Common myeloid progenitor, CD34-positive (primary cell): ENCODE measurements at places on chromosomes 7 and 10.

DNA sequence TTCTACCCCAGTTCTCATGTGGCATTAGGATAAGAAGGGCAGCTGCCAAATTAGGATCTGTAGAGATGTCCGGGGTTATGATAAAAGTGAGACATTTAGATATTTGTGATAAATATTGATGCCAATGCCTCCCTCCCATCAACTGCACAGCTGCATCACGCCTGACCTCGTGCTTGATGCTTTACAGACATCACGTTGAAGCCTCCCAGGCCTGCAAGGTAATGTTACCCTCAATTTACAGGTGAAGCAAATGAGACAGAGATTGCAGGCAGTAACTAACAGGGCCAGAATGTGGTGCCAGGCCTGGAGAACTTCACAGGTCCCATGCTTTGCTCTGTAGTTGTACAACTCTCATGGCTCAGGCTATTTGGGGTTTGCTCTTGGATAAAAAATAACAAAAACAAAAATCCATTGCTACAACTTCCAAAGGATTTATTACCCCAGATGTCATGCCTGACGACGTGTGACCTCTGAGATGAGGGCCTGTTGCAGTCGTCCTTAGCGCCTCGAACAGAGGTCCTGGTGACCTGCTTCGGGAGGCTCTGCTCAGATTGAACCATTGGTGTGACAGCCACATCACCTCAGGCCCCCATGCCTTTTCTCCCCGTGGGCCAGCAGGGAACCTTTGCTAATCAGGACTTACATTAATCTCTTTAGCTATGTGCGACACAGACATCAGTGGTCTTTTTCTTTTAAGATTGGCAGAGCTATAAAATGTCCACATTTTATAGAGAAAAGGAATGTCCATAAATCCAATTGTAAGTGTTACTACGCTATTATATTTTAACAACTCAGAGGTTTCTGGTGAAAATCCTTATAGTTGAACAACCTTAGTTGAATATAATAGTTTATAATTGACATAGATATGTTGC is 169.3 kb downstream of the ADAM12 start:
- DNase-seq = no peak
- H3K4me1 ChIP-seq = no peaks in the 10 kb centered on the region
- no peak overlapping the region for H3K4me3 ChIP-seq
- no peak overlapping the region for H3K27ac ChIP-seq
- no peaks in the 10 kb centered on the region for H3K36me3 ChIP-seq

DNA sequence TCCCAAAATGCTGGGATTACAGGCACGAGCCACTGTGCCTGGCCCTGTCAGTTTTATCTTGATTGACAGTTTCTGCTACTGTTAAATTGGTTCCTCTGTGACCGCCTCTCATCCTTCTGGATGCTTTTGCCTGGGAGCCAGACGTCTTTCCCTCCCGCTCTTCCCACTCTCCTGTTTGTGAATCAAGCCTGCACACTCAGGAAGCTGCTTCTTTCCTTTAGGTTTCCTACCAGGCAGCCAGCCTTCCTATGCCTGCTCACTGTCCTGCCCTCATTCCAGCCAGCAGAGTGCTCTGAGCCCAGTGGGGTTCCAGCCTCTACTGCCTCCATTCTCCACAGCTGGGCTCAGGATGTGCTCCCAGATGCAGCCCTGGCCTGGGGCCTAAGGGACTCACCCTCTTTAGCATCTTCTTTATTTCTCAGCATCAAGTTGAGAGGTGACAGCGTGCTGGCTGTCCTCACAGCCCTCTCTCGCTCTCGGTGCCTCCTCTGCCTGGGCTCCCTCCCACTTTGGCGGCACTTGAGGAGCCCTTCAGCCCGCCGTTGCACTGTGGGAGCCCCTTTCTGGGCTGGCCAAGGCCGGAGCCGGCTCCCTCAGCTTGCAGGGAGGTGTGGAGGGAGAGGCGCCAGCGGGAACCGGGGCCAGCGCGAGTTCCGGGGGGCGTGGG is 5.1 kb downstream of the SH2D4B start:
- H3K27ac ChIP-seq = no peak overlapping the region
- DNase-seq = no peak
- no peaks in the 10 kb centered on the region for H3K27me3 ChIP-seq
- H3K4me1 ChIP-seq = no peaks in the 10 kb centered on the region

GRCh38 chr7:3520206-3520605 is 219.2 kb downstream of the SDK1 start:
- H3K4me3 ChIP-seq = no peak overlapping the region
- no peaks in the 10 kb centered on the region for H3K4me1 ChIP-seq
- H3K27ac ChIP-seq = no peak overlapping the region
- H3K36me3 ChIP-seq = no peaks in the 10 kb centered on the region

GRCh38 chr10:125551247-125551646 is 131.7 kb downstream of the TEX36 start:
- no peak overlapping the region for H3K27ac ChIP-seq
- H3K27me3 ChIP-seq = peaks cover 24% of the 10 kb centered on the region
- DNase-seq = no peak

DNA sequence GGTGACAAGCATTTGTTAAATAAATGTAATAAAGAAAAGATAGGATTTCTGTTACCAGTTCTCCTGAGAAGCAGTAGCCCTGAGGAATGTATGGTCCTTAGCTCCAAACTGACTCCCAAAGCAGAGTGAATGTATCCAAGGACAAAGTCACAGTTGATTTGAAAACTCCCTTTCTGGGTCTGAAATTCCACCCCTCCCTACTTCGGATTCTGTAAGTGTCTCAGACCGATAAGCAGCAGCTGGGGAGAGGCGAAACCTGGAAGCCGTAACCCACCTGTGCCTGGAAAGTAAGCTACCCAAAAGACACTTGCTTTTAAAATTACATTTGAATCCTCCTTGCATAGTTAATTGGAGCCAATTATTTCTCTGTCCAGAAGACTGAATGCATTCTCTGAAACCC is 122.9 kb upstream of the FRMD4A start:
- H3K27ac ChIP-seq = no peak overlapping the region
- H3K4me1 ChIP-seq = no peaks in the 10 kb centered on the region
- no peaks in the 10 kb centered on the region for H3K36me3 ChIP-seq
- no peak overlapping the region for H3K4me3 ChIP-seq
- no peak for DNase-seq

GRCh38 chr10:306007-306674 is 170.9 kb downstream of the ZMYND11 start:
- no peak overlapping the region for H3K27ac ChIP-seq
- peak; percentile 47 for DNase-seq
- no peak overlapping the region for H3K4me3 ChIP-seq
- no peaks in the 10 kb centered on the region for H3K36me3 ChIP-seq
- H3K27me3 ChIP-seq = no peaks in the 10 kb centered on the region
- peaks cover 5% of the 10 kb centered on the region for H3K4me1 ChIP-seq

- no peaks in the 10 kb centered on the region for H3K4me1 ChIP-seq
- DNase-seq = no peak
- H3K4me3 ChIP-seq = no peak overlapping the region
- H3K27ac ChIP-seq = no peak overlapping the region
Measured at GRCh38 chr7:131521651-131522163, 34.7 kb downstream of the PODXL start.

DNA sequence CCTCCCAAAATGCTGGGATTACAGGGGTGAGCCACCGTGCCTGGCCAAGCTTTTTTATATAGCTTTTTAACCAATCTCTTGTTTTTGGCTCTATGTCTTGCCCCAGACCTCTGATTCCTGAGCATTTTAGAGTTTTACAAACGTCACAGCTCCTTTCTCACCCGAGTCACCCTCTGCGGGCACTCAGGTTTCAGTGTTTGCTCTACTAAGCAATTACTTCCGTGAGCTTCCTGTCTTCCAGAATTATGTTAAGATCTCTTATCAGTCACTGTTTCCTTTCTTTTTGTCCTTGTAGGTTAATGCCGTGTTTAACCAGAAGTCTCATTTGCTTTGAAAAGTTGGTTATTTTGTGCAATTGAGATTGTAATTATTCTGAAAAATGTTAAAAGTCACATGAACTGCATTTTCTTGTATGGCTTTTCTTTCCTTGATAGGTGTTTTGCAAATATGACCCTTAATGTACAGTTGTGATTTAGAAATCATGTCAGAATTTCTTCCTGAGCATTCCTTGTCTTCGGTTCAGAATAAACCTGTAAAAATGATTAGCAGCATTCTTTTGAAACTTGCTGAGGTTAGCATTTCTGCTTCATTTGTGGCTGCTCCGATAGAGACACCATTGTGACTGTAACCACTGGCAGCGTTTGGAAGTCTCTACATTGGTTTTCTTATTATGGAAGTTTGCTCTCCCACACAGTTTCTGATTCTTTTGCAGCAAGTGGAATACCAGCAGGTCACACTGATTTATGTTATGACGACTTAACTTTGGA is 4.5 kb upstream of the HKDC1 start:
- no peaks in the 10 kb centered on the region for H3K36me3 ChIP-seq
- no peak overlapping the region for H3K4me3 ChIP-seq
- no peak overlapping the region for H3K27ac ChIP-seq
- DNase-seq = peak; percentile 54
- H3K4me1 ChIP-seq = peaks cover 19% of the 10 kb centered on the region

- no peak overlapping the region for H3K4me3 ChIP-seq
- no peak overlapping the region for H3K27ac ChIP-seq
- H3K4me1 ChIP-seq = no peaks in the 10 kb centered on the region
- DNase-seq = no peak
- no peaks in the 10 kb centered on the region for H3K36me3 ChIP-seq
Measured at GRCh38 chr7:46583656-46584055, 662.6 kb upstream of the IGFBP3 start.

DNA sequence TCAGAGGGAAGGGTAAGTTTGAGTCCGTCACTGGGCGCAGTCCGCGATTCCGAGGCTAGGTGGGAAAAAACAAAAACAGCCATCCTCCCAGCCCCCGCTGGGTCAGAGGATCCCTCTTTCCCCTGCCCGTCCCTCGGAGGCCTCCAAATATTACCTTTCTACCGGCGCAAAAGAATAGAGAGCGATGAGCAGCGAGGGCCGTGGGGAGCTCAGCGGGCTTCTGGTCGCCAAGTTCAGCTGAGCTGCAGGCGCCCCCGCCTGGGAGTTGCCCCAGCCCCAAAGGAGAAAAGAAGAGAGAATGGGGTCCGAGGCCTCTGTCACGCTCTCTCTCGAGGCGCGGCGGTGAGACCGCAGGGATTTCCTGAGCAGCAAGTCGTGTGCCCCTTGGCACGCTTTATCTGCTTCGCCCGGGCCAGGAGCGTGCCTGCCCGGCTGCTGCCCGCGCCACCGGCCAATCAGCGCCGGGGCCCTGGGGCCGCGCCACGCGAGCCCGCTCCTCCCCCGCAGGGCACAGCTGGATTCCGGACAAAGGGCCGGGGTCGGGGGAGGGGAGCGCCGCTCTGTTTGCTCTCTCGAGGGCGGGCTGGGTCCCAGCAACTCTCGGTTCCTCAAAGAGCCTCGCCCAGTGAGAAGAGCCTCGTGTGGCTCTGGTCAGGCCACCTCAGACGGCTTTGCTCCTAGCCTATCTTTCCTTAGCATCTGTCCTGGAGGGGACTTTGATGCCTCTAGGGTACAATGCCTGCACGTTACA is at the start of gene NEUROG3:
TSS of gene NEUROG3 (minus strand) at position 367 of the 751 bp plus-strand sequence. CDS start 379 bp downstream, outside the sequence.
- peaks cover 26% of the 10 kb centered on the region for H3K4me1 ChIP-seq
- no peak within 1 kb of the TSS for H3K27ac ChIP-seq
- H3K4me3 ChIP-seq = peak within 1 kb of the TSS; percentile 46
- peaks cover 99% of the 10 kb centered on the region for H3K27me3 ChIP-seq

- H3K27ac ChIP-seq = no peak overlapping the region
- H3K4me1 ChIP-seq = peaks cover 8% of the 10 kb centered on the region
- no peak for DNase-seq
- H3K27me3 ChIP-seq = no peaks in the 10 kb centered on the region
- no peak overlapping the region for H3K4me3 ChIP-seq
Measured at GRCh38 chr10:33306126-33306525, 28.3 kb downstream of the NRP1 start.

GRCh38 chr10:103765981-103766380 is 89.4 kb downstream of the SH3PXD2A start:
- no peak overlapping the region for H3K27ac ChIP-seq
- H3K27me3 ChIP-seq = no peaks in the 10 kb centered on the region
- DNase-seq = no peak
- H3K4me1 ChIP-seq = peaks cover 87% of the 10 kb centered on the region
- H3K4me3 ChIP-seq = no peak overlapping the region

DNA sequence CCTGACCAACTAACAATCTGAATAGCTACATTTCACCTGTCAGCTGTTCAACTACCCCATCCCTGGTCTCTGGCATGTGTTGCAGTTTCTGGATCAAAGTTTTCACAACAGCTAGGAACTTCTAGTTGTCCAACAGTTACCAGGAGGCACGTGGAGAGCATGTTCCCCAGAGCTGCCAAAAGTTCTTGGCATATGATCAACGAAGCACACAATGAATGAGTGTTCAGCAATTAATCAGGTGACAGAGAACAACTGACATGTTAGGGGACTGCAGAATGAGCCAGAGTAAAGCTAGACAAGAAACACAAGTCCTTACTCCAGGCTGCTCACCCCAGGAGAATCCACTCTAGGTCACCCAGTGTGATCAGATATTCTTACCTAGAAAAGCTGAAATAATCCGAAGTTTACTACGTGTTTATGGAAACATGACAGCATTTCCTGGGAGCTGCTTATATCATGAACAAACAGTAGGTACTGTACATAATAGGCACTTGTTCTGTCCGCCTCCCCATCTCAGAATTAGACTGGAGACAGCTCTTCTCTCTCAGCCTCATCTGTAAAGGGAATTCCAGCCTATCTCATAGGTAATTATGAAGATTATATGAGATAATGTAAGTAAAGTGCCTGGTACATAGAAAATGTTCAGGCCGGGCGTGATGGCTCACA is 50.6 kb downstream of the ZNF438 start:
- no peaks in the 10 kb centered on the region for H3K36me3 ChIP-seq
- no peak overlapping the region for H3K27ac ChIP-seq
- H3K4me1 ChIP-seq = peaks cover 3% of the 10 kb centered on the region
- no peaks in the 10 kb centered on the region for H3K27me3 ChIP-seq
- H3K4me3 ChIP-seq = no peak overlapping the region

DNA sequence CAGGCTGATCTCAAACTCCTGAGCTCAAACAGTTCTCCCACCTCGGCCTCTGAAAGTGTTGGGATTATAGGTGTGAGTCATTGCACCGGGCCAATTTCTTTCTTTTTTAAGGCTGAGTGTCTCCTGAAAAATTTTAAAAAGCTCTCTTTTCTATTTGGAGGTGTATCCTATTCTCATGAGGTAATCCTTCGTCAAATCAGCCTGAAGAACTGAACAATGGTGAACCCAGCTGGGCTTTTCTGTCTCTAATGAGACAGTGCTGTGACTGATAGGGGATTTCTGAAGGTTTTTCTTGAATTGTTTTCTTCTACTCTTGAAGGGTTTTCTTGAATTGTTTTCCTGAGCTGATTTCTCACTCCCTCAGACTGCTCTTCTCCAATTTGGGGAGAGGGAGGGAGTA is 30.9 kb upstream of the CALU start:
- DNase-seq = no peak
- no peaks in the 10 kb centered on the region for H3K36me3 ChIP-seq
- no peak overlapping the region for H3K4me3 ChIP-seq
- no peak overlapping the region for H3K27ac ChIP-seq
- H3K27me3 ChIP-seq = no peaks in the 10 kb centered on the region
